ENCODE measurements at places on chromosomes 16 and 17.

DNA sequence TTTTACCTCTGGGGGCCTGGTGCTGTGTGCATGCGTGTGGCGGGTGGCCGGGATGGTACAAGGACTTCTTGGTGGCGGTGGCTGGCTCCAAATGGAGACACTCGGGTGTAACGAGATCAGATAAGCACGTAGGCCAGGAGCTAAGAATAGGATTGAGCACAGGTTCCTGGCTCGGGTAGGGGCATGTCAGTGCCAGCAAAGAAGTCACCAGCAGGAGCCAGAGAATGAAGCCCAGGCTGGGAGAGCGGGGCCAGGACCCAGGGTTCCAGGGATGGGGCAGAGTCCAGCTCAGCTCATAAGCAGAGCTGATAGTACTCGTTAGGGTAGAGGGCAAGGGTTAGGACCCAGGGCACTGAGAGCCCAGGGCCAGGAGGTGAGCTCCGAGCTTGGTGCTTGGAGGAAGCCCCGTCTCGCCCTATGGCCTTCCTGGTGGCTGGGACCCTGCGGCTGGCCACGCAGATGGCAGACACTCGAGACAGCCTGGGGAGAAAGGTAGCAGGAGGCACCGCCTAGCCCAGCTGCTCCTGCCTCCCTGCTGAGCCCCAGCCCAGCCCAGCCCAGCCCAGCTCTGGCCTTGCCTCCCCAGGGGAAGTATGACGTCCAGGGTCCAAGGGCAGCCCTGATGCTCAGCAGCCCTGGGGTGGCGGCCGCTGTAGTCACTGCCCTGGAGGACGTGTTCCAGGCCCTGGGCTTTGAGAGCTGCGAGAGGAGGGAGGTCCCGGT, 8.9 kb downstream of the ZNF213 start:
- no peak for DNase-seq

DNA sequence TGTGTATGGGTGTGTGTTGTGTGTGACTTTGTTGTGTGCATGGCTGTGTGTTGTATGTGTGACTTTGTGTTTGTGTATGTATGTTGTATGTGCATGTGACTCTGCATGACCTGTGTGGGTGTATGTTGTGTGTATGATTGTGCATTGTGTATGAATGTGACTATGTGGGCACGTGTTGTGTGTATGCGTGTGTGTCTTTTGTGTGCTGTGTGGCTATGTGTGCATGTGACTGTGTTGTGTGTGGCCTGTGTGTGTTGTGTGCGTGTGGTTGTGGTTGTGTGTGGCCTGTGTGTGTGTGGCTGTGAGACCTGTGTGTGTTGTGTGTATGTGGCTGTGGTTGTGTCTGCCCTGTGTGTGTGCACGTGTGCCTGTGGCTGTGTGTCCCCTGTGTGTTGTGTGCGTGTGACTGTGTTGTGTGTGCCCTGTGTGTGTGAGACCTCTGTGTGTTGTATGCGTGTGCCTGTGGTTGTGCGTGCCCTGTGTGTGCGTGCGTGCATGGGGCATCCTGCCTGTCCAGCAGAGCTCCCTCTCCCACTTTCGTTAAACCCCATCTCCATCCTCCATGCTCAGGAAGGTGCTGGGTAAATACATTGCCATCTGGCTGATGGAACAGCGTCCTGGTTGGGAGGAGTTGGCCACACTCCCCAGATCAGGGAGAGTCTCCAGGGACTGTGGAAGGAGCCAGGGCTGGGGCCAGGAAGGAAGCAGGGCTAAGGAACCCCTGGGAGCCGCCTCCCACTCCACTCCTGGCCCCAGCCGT, 90.1 kb upstream of the GSE1 start:
- no peak for DNase-seq

GRCh38 chr16:29675811-29676643, 3.0 kb upstream of the QPRT start:
- no peak for DNase-seq

DNA sequence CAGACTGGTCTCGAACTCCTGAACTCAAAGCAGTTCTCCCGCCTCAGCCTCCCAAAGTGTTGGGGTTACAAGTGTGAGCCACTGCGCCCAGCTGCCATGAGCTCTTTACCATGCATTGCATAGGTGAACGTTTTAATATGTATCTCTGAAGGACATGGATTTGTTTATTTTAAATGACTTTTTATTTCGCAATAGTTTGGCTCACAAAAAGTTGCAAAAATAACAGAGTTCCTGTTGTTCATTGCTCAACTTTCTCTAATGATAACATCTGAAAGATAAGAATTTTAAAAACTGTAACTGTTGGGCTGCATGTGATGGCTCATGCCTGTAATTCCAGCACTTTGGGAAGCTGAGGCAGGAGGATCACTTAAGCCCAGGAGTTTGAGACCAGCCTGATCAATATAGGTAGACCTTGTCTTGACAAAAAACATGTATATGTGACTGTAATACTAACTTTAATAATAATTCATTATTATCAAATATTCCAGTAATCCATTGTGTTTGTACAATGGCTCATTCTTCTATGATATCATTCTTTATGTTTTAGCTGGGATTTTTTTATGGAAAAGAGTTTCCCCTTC, 80.1 kb downstream of the ABCC1 start:
- DNase-seq = no peak

GRCh38 chr17:28623696-28624095, 9.7 kb upstream of the RSKR start:
- DNase-seq = no peak

DNA sequence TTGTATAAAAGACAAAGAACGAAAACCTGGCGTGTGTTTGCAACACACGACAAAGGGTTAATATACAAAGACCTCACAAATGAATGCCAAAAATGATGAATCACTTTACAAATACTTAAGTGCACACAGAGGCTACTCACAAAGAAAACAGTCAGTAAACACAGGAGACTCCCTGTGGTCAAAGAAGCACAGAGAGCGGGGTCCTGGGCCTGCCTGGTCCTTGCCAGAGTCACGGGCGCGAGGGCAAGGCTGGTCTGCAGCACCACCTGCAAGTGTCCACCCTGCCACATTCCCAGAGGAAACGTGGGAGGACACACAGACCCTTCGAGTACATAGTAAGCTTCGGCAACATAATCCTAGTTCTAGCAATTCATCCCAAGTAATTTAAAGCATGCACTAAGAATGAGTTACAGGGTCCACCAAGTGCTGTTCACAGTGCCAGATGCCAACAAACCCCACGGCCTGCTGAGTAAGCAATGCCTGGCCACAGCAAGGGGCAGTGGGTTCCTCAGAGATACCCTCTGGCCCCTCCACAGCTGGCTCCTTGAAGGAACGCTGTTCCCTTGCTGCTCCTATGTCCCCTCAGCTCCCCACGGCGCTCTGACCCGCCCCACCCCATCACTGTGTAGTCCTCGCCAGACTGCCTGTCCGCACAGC, 24.6 kb upstream of the FAAP100 start:
- DNase-seq = no peak

GRCh38 chr17:4594931-4595684, 10.8 kb downstream of the SMTNL2 start:
- DNase-seq = peak; percentile 35

DNA sequence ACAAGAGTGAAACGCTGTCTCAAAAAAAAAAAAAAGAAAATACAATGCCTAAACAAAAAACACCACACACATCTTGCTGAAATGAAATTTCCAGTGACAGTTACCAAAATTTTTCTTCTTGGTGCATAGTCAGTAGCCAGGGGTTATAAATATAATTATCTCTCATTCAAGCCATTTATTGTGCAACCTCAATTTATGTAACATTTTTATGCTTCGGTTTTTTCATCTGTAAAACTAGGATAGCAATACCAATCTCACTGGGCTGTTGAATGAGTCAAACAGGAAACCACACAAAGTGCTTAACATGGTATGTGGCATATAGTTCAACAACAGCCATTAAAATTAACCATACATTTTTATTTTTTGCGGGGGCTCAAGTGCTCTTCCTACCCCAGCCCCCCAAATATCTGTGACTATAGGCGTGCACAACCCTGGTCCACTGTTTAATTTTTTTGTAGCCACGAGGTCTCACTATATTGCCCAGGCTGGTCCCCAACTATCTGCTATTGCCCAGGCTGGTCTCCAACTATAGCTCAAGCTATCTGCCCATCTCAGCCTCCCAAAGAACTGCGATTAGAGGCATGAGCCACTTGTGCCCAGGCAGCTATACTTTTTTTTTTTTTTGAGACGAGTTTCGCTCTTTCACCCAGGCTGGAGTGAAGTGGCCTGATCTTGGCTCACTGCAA, 2.6 kb downstream of the COG4 start:
- no peak for DNase-seq

DNA sequence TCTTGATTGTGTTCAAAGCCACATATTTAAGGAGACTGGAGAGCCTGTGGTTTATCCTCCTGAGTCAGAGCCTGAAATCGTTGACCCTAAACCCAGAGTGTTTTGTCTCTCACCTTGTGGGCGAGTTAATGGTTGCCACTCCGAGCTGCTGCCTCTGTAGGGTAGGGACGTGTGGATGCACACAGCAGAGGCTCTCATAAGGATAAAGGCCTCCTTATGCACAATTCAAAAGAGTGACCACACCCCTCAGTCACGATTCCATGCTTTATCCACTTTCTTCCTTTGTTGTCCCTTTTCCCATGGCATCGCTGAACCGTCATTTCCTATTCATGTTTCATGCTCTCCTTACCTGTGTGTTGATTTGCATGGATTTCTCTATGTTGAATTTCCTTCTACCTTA, 805.0 kb upstream of the RBFOX1 start:
- no peak for DNase-seq

- no peak for DNase-seq
Observed at GRCh38 chr16:4625560-4626159, 1.0 kb downstream of the MGRN1 start.

DNA sequence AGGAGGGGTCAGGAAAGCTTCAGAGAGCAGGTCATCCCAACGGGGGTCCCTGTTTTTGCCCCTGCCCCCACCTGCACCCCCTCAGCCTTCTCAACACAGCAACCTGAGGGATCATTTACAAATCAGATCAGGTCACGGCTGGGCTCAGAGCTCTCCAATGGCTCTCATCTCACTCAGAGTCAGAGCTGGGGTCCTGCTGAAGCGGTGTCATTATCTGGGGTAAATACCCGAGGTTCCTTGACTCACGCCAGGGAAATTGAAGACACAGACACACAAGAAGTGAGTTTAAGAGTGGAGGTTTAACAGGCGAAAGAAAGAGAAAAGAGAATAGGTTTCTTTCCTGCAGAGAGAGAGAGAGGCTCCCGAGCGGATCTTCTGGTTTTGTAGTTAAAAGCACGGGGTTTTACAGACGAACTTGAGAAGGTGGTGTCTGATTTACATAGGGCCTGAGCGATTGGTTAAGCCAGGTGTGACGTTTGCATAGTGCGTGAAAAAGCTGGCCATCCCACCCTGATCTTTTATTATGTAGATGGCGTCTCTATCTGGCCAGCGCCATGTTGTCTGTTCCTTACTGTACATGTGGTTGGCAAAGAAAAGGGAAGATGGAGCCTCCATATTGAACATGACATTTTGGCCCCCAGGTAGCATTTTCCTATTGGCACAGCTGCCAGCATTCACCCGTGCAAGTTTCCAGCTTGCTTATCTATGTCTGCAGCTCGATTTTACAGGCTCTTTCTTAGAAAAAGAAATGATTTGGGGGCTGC, 51.4 kb downstream of the WSB1 start:
- no peak for DNase-seq

DNA sequence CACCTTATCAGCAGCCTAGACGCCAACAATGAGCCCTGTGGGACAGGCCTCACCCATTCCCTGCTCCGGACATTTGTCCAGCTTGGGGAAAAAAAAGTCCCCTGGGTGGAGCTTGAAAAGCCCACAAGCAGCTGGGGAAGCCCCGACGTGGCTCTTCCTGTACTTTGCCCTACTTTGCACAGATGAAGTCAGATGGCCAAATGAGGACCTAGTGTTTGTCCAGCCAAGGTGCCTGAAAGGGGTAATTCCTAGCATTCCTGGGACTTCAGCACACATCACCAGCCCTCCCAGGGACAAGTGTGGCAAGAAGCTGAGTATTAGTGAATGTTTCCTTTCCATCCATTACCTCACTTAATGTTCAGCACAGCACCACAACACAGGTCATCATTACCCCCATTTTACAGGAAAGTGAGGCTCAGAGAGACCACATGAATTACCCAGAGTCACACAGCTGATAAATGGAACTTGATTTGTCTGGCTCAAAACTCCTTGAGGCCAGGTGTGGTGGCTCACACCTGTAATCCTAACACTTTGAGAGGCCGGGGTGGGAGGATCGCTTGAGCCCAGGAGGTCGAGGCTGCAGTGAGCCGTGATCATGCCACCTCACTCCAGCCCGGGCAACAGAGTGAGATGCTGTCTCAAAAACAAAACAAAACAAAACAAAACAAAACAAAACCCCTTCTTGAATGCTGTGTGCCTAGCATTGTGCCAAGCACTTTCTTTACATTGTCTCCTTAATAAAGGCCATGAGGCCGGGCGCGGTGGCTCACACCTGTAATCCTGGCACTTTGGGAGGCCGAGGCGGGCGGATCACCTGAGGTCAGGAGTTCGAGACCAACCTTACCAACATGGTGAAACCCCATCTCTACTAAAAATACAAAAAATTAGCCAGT, 19.9 kb upstream of the PLLP start:
- DNase-seq = no peak

GRCh38 chr17:27751166-27751565, 49.2 kb downstream of the NOS2 start:
- no peak for DNase-seq

GRCh38 chr17:81052199-81052997, 17.4 kb downstream of the BAIAP2 start:
- no peak for DNase-seq

GRCh38 chr16:15976225-15976812, 26.9 kb downstream of the ABCC1 start:
- no peak for DNase-seq

DNA sequence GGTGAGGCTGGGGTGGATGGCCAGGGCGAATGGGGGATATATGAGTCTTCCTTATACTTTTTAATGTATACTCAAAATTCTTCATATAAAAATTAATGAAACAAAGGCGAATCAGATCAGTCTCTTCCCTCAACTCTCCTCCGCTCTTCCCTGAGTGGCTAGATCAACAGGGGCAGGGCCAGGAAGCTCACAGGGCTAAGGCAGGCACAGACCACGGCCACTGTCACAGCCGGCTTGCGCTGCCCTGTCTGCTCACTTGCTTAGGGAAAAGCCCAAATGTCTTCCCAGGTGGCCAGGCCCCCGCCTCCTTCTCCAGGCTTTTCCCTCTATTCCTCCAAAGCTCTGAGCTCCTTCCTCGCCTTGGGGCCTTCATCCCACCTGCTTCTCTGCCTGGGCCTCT, 6.0 kb downstream of the GRIN2C start:
- DNase-seq = no peak

GRCh38 chr17:72901657-72902056, 190.8 kb downstream of the SLC39A11 start:
- DNase-seq = no peak

- no peak for DNase-seq
Observed at GRCh38 chr16:22366889-22367288, 7.5 kb downstream of the CDR2 start.

DNA sequence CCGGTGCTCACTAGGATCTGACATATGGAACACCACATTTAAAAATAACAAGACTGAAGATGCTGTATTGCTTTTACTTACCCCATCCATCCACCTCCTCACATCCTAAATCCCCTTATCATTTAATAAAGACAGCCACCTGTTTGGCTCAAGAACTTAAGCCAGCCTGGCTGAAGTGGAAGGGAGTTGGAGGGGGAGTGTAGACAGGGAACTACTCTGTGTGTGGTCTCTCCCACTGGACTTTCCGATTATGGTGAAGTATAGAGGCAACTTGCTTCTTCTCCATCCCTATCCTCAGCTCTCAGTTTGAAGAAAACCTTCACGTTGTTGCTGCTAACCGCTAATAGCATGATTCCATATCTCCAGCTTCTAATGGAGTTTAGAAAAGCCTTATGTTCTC, 313.4 kb downstream of the CDH11 start:
- DNase-seq = no peak
